ENCODE measurements at places on chromosomes 5 and 9.

DNA sequence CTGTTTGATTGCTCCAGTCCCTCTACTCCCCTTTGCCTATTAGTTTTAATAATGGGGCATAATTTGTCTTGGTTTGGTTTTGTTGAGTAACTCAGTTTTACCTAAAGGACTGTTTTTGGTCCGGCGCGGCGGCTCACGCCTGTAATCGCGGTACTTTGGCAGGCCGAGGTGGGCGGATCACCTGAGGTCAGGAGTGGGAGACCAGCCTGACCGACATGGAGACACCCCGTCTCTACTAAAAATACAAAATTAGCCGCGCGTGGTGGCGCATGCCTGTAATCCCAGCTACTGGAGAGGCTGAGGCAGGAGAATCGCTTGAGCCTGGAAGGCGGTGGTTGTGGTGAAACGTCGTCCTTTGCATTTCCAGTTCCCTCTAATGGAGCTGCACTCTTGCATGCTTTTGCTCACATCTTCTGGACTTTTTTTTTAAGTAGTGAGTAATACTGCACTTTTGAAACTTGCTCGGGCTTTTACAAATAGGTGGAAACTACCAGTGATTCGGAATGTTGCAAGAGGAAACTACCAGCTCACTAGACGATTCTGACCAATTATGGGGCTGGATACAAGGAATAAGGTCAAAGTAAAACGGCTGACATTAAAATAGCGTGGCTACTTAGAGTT, 721 bp upstream of the MAML1 start:
- DNase-seq = no peak

DNA sequence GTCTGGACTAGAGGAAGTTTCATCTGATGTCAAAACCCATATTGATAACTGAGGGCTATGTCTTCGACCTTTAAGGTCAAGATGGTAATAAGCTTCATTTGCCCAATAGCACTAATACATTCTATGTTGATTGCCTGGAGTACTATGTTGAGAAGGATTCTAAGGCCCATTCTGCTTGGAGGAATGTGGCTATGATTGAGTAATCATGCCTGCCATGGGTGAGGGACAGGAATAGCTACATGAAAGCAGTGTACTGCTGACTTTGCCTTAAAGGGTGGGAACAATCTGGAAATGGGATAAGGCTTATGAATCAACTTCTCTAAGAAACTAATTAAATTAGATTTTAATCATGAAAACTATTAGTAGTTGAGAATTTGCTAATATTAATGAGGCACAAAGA, 13.6 kb downstream of the NNT start:
- DNase-seq = no peak

DNA sequence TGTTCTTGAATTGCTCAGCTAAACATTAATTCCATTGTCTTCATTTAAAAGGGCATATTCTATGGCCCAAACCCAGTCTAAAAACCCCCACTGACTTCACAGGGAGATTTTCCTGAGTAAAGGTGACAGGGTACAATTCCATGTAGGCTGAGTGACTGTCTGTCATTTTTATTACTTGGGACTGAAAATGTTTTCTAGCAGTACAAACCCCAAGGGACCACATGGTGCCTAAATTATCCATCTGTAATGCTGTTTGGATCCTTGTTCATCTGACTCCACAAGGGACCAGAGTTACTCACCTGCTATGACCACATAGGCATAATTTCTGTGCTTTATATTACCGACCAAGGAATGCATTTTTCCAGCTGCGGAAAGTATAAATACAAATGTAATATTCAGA, 349.1 kb downstream of the ZNF608 start:
- DNase-seq = no peak

- no peak for DNase-seq
Observed at GRCh38 chr9:114460513-114461199, 44.6 kb downstream of the WHRN start.

- no peak for DNase-seq
Observed at GRCh38 chr5:15680455-15680854, 180.5 kb downstream of the FBXL7 start.

- DNase-seq = no peak
Observed at GRCh38 chr5:17156463-17156862, 61.0 kb upstream of the BASP1 start.

DNA sequence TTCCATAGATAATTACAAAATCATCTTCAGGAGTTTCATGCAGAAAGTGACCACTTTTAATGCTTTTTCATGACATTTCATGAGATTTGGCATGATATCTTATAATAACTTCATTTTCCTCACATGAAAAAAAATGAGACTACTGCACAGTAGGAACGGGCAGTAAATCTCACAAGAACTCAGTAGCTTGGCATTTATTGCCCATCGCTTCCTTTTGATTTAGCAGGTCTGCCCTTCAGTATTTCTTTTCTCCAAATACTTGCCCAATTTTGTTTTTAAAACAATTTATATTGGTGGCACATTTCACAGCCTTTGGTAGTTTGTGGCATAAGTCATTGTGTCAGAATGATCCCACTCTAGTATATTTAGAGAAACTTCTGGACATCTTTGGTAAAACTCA, 711.8 kb upstream of the CHD1 start:
- no peak for DNase-seq

- DNase-seq = no peak
Observed at GRCh38 chr5:74356009-74356695, 284.4 kb downstream of the ENC1 start.

- DNase-seq = peak; percentile 94
Observed at GRCh38 chr5:107985144-107985543, 314.4 kb upstream of the EFNA5 start.

GRCh38 chr9:33223696-33224095, 16.3 kb upstream of the SPINK4 start:
- DNase-seq = no peak

GRCh38 chr5:91794856-91795548, 411.9 kb upstream of the ARRDC3 start:
- no peak for DNase-seq

DNA sequence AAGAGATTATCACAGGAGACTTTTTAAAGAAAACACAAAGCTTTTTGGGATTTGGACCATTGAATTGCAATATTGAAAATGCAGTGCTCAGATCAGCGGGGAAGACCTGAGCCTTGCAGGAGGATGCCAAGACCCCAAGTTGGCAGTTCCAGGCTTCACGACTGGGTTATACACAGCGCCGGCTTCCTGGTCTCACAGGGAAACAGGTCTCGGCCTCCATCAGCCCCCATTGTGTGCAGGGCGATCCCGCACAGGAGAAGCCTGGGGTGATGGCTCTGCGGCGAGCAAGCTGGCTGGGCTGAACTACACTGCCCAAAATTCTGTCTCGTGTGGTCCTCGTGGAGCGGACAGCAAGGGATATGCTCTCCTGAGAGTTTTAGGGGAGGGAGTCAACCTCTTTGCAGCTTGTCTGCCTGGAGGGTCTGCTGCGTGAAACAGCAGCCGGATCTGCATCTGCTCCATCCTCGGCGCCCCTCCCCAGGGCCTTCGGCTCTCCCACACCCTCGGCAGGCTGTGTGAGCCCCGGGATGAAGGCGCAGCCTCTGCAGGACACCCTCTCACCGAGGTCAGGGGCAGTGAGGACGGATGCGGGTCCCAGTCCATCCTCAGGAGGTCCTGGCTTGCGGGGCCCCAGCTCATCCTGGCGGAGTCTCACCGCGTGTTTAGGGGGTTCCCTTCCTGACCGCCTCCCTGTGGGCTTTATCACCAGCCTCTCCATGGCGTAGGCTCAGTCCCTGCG, 60.6 kb downstream of the NSUN2 start:
- no peak for DNase-seq

DNA sequence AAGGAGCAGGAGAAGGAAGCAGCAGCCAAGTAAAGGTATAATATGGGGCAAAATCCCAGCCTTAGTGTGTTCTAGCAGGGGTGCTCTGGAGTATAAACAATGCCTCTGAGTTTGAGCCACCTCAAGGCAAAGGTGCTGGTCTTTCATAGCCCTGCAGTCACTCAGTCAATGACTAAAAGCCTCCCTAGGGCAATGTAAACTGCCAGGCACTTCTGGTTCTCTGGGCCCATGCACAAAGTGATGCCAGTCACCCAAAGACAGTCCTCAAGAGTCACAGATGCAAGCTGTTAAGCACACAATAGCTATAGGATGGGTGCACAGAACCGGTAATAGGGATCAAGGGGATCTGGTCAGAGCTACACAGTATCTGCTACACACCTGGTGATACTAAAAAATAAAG, 12.6 kb downstream of the ZBTB5 start:
- DNase-seq = no peak

GRCh38 chr9:120787933-120788332, 5.3 kb downstream of the FBXW2 start:
- no peak for DNase-seq

DNA sequence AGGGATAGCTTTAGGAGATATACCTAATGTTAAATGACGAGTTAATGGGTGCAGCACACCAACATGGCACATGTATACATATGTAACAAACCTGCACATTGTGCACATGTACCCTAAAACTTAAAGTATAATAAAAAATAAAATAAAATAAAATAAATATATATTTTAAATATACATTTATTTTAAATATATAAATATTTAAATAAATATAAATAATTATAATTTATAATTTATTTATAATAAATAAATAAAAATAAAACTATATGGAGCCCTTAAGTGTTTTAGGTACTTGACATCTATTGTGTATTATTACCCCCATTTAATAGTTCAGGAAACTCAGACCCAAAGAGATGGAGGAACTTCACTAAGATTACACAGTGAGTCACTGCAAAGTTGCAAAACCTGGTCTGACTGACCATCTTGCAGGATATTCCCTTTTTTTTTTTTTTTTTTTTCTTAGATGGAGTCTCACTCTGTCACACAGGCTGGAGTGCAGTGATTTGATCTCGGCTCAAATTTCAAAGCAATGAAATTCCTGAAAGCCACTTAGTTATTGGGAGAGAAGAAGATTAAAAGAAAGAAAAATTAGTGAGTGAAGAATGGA, 5.8 kb upstream of the C5orf52 start:
- no peak for DNase-seq

DNA sequence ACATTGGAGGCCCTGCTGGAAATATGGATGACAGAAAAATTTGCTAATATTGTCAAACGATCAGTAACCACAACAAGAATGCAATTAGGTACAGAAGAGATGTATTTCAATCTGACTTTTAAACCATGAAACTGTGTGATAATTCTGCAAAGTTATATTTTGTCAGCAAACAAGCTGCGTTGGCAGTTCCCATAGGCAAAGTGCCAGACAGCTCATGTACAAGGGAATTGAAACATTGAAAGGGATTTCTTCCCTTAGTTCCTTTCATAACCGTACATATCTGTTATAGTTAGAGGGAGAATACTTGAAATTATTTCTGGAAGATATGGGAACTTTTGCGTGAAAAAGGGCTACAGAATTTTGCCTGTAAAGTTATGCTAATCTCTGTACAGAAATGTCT, 419.4 kb upstream of the PTGER4 start:
- DNase-seq = no peak

DNA sequence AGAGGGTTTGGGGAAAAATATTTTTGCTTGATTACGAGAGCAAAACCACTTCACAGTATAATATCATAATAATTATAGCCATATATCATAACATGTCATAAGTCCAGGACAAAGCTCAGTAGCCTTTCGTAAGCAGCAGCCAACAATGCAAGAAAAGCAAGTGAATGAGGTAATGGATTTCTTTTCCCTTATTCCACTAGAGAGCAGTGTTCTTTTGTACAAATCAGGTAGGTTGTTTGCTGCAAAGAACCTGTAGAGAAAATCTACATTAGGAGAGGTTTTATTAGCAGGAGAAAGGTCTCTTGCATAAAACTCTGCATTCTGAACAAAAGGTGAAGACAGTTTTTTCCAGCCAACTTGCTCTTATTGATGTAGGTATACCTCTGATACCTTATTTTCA, 1033.4 kb downstream of the TLE4 start:
- DNase-seq = no peak

- DNase-seq = no peak
Observed at GRCh38 chr5:40409601-40410000, 270.1 kb upstream of the PTGER4 start.

GRCh38 chr5:131541762-131542161, 93.3 kb downstream of the RAPGEF6 start:
- DNase-seq = no peak

- no peak for DNase-seq
Observed at GRCh38 chr5:56822981-56823380, 7.6 kb downstream of the MAP3K1 start.

GRCh38 chr5:6435356-6435755, 13.3 kb upstream of the UBE2QL1 start:
- DNase-seq = peak; percentile 8

DNA sequence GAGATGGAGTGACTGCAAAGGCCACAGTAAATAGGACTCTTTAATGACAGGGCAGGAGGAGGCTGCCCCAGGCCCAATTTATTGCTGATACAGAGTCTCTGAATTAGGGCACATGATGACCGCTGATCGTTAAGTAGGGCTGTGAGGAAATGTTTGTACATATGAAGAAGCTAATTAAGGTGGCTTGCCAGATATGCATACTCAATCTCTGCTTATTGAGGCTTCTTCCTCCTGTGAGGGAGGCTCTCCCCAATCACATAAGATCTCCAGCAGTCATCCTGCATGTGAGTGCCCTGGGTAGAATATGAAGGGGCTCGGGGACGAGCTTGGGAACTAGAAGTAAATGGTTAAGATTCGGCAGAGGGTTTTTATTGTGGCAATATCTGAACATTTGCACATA, 8.2 kb upstream of the CD180 start:
- no peak for DNase-seq

GRCh38 chr9:121798941-121799340, 147.5 kb downstream of the DAB2IP start:
- DNase-seq = no peak

DNA sequence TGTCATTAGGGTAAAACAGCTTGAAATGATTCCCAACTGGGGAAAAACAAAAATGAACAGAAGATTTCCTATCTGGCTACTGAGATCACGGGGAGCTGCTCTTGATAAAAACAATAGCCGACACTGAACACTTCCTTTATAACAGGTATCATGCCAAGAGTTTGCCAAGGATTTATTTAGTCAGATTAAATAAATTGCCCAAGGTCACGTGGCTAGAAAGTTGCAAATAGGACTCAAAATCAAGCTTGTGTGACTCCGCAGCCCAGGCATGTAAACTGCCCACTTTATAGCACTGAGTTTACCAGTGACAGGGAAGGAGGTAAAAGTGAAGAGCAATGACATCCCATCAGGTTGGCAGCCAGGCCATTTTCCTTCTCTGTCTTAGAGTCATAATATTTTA, 120.7 kb upstream of the ZNF618 start:
- DNase-seq = no peak

DNA sequence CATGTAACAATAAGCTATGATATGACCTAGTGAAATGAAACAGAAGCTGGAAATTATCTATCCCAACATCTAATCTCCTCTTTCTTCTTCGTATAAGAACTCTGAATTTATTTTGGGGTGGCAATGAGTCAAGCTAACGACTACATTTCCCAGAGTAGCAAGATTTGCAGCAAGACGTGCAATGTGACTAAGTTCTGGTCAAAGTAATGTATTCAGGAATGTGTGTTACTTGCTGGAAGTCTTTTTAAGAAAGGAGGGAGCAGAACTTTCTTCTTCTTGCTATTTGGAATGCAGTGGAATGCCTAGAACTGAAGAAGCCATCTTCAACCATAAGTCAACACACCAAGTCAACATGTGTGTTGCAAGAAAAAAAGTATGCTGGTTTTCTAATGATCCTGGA, 406.6 kb upstream of the MEF2C start:
- no peak for DNase-seq

- no peak for DNase-seq
Observed at GRCh38 chr5:116442095-116442534, 132.5 kb downstream of the SEMA6A start.
